T follicular helper cell (primary cell): ENCODE measurements at places on chromosomes 5 and 9.

DNA sequence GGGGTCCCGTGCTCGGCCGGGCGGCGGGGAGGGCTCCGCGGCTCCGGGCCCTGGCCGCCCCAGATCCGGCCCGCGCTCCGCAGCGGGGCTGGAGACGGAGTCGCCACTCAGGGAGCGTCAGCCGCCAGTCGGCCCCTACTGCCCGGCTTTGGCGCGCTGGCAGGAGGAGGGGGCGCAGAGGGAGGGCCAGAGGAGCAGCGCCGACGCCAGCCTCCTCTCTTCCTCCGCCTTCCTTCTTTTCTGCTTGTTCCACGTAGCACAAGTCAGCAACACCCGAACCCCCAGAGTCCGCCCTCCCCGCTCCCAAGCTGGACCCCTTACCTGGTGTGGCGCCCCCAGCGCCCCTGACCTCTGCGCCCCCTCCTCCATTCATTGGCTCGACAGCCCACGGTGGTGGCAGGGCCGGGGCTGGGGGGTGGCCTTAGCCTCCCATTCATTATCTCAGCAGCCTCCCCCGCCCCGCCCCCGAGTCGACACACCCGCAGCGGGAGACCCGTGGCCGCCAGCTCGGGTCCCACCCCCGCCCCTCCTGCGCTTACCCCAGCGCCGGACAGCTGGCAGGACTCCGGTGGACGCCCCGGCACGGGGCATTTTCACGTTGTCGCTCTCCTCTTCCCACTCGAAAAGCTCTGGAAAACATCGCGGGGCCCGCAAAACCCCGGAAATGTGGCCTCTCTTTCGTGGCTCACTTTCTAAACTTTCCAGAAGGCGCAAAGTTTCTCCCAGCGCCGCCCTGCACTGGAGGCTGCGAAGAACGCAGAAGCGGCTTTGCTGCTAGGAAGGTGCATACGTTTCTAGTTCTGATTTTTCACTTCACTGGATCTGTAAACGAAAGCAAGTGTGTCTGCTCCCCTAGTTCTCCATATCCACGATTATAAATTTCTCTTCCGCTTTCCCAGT lies at the start of gene LPAR1:
TSS of gene LPAR1 (minus strand) at position 140 of the 900 bp plus-strand sequence. CDS start 66,353 bp downstream, outside the sequence.
- DNase-seq: no peak

DNA sequence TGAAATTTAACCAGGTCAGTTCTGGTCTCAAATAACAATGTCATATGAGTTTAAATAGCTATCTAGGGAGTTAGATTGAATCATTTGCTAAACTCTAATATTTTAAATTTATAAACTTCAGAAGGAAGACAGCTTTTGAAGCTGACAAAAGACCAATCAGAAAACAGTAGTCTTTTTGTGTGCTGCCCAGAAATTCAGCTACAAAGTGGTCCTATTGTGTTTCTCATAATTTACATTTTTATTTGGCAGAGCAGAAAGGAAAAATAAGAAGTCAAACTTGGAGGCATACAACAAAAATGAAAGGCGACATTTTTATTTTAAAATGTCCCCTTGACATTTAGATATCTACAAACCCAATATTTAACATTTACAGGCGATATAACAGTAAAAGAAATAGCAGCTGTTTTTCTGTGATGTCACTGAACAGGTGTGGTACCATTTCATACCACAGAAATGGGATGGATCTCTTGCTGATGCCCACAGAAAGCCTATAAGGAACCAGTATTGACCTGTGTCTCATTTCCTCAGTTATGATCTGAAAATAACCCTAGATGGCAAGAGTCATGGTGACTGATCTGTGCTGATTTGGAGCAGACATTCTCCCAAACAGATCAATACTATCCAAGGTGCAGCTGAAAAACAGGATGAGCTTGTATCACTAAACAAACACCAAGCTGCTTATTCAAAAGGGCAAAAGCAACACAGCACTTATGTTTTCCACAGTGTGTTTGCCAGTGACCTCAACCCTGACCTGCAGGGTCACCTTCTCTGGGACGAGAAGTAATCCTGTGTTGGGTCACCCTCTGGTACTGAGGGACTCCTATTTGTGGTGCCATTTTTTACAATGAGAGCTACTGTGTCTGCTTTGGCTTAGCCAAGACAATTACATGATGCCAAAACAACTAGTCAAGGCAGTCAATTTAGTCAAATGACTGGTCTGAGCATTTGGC lies 3.6 kb upstream of the FST start:
- no peak for DNase-seq

- DNase-seq: no peak
Measured at GRCh38 chr9:137252555-137253506, 1.7 kb downstream of the STPG3 start.

GRCh38 chr5:80569961-80570786 lies at the start of gene ANKRD34B:
Gene ANKRD34B (minus strand): TSS chr5:80570280. CDS start chr5:80560019, 10,261 bp downstream.
- DNase-seq: no peak

DNA sequence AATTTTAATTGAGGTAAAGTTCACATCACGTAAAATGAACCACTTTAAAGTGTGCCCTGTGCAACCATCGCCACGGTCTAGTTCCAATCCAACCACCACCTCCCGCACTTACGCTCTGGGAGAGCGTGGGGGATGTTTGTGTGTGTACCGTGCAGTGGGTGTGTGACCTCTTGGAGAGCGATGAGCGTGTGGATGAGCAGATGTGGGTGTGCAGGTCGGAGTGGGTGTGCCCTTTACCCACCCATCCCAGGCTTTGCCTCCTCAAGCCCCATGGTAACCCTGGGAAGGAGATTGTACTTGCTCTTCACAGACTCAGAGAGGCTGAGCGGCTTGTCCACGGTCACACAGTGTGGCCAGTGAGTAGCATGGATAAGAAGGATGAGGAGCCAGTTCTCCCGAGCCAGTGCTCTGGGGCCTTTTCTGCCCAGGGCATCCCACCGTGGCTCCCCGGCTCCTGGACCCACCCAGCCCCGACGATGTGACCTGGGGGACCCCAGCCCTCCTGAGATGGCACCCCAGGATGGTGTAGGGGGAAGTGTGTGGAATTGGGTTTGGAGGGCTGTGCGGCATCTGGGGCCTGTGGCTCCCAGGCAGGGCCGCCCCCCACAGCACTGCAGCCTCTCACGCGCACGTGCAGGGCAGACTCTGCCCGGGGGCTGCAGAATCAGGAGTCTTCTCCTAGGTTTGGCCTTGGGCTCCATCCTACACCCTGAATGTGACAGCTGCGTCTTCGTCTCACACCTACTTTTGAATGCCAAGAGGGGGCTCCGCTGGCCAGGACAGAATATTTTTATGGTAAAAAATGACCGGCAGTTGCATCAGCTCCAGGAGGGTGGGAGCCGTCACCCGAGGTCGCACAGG lies 13.6 kb downstream of the LHX3 start:
- no peak for DNase-seq

- DNase-seq: no peak
Measured at GRCh38 chr5:148798786-148799185, 27.6 kb upstream of the ADRB2 start.

- DNase-seq: no peak
Measured at GRCh38 chr9:96551403-96551802, 68.2 kb downstream of the CDC14B start.

- DNase-seq: no peak
Measured at GRCh38 chr5:51109786-51110410, 273.4 kb upstream of the ISL1 start.

- no peak for DNase-seq
Measured at GRCh38 chr5:308672-309271, 12.7 kb upstream of the AHRR start.

DNA sequence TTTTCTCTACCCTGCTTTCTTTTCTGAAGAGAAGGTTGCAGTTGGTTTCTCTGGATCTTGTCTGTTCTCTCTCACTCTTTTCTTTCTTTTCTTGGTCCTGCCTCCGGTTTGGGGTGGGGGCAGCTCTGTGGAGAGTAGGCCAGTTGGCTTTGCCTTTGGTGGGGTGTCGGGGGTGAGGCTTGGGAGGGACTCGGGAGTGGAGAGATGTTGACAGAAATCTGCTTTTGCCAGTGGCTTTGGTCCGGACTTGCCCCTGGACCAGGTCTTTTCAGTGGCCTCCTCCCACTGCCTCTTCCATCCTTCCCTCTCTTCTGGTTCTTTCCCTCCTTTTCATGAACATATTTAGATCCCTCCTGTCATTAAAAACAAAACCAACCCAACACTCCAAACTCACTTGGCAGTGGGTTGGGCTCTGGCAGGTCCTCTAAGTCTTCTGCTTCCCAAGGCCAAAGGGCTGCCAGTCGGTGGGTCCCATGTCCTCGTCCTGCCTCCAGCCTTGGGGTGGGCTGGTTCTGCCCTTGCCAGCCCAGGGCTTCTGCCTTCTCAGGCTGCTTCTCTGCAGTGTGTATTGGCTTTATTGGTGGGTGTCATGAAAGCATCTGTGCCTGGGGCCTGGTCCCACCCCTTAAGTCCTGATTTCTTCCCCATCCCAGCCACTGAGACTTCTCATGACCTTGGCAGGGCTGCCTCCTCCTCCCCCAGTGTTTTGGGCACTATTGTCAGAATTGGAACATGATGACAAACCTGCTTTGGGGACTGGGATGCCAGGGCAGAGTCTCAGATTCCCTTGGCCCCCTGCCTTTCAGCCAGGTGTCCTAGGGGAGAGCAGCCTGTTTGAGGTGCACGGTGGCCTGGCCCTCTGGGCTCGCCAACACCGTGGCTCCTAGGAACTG lies 16.9 kb downstream of the ANKRD33B start:
- no peak for DNase-seq

DNA sequence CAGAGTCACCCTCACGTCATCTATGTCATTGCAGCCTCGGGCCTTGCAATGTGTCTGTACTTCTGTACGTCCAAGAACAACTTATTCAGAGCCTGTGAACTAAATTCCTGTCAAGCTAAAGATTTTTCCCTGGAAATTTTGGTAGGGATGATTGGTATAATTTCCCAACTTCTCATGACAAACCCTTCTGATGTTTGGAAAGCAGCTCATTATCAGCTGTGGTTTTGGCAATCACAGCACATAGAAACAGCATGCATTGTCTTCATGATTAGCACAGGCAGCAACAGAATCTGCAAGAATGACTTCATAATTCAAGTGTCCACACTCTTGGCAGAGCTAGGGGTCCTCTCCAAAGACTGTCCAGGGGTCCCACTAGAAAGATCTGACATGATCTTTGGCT lies 49.5 kb downstream of the APBA1 start:
- DNase-seq: no peak

DNA sequence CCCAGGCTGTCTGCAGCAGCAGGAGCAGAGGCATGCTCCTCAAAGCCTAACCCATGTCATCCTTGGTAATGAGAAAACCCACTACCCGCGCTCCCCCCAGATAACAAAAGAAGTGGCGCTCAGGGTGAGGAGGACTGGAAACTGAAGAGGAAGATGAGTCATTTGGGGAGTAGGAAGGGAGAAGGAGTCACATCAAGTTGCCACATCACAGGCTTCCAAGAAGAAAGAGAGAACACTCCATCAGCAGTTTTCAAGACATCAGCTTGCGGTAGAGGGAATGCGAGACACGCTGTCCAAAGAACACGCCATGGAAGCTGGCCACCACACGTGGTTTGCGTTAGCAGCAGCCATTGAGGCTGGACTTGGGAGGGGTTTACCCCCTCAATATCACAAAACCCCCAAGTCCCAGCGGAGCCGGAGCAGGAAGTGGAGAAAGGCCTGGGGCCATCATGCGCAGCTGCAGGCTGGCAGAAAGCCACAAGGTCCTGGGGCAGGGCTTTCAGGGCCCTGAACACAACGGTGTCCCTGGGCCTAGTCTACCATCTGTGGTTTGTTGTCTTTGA lies 41.5 kb downstream of the SH3PXD2B start:
- DNase-seq: no peak

DNA sequence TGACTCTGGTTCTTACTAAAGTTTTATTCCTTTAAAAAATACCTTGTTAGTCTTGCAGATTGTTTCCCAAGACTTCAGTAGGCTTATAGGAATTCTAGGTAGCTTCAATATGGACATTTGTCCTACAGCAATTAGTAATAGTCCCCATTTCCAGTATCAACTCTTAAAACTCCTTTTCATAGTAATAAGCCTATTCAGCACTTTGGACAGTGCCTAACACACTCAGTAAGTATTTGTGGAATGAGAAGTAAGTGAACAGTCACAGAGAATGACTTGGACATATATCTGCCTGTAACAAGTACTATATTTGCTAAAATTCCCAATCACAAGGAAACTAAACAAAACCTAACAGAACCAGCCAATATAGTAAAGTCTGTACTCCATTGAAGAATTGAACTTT lies 1291.8 kb upstream of the DMAC1 start:
- no peak for DNase-seq

- no peak for DNase-seq
Measured at GRCh38 chr5:14153932-14154731, 11.0 kb downstream of the TRIO start.

DNA sequence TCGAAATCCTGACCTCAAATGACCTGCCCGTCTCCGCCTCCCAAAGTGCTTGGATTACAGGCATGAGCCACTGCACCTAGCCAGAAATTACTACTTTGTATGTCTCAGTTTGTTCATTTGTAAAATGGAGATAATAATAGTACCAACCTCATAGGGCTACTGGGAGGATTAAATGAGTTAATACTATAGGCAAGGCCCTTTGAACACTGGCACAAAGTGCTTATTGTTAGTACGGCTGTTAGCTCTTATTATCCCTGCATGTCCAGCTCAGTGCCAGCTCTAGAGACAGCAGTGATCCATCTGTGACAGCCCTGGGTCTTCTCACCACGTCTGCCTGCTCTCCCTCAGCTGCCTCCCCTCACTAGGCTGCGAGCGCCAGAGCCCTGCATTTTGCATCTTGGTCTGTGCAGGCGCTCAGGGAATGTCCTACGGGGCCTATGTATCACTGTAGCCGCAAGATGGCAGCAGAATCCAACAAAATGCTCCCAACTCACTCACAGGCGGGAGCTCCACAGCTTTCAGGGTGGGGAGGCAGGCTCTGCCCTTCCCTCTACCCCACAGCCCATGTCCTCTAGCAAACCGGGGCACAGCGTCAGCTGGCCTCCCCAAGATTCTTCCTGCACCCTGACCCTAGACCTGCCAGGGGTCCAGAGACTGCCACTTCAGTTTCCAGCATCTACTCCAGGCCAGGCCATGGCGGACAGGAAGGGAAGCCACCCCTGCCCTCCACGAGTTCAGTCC lies 17.7 kb upstream of the AKNA start:
- DNase-seq: peak; percentile 73

DNA sequence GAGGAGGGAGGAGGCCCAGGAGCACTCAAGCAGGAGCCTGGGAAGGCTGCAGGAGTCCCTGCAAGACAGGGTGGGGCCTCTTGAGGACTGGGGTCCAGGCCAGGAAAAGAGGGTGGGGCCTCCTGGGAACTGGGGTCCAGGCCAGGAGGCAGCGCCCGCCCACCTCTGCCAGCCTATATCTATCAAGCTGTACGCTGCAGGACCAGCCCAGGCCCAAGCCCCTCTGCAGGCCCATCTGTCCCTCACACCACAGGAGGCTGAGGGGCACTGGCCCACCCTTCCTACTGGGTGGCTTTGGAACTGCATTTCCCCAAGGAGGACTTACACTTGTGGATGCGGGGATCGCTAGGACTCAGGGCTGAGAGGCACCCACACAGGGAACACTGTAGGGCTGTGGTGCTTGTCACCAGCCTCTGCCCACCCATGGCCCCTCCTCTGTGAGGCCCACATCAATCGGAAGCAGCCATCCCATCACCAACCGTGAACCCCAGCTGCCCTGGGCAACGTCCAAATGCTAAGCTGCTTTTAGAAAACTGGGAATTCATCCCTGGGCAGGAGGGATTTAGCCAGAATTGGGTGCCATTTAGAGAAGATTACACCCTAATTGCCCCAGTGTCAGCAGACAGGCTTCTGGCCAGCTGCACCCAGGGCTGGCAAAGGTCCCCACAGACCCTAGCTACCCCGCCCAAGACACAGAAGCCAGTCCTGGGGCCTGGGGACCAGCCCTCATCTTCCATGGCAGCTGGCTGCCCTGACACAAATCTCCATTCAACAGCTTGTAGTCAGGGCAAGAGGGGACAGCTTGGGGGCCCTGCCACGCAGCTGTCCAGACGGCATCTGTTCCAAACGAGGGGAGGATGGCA lies 15.3 kb downstream of the BICD2 start:
- DNase-seq: no peak
